CD4-positive, alpha-beta T cell treated with Interleukin-15 for 1 hour (primary cell): ENCODE measurements at places on chromosomes 6 and 20.

- DNase-seq, result no peak
Measured at GRCh38 chr20:9323622-9324021, 190.8 kb upstream of the LAMP5 start.

DNA sequence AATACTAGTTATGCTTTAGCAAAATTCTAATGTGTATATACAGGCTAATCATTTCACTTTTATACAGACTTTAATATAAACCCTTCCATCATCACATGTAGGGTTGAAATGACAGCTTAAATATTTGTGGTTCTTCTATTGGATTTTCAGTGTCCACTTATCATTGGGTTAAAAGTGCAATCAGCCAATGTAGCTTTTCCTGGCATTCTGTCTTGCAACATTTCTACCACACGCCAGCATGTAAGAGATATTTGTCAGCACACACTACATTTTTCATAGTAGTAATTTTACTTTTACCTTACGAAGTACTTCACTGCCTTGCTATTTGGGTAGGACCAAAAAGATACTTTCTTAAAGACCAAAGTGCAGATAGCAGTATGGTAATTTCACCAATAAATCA lies 252.0 kb downstream of the TBX18 start:
- DNase-seq, result no peak

DNA sequence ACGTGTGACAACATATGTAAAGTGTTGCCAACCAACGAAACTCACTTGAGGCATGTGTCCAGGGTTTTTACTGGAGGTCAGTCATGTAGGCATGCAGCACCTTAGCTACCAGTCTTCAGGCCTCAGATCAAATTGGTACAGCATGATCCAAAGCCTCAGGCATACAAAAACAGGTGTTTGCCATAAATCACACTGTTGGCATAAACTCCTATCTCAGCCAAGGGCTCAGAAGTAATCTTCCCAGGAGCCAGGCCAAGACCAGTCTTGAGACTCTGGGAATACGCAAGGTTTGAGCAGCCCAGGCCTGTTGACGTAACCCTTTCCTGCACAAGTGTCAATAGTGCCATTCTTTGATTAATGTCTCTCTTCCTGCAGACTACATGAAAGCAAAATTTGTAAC lies 163.5 kb downstream of the PRL start:
- no peak for DNase-seq

DNA sequence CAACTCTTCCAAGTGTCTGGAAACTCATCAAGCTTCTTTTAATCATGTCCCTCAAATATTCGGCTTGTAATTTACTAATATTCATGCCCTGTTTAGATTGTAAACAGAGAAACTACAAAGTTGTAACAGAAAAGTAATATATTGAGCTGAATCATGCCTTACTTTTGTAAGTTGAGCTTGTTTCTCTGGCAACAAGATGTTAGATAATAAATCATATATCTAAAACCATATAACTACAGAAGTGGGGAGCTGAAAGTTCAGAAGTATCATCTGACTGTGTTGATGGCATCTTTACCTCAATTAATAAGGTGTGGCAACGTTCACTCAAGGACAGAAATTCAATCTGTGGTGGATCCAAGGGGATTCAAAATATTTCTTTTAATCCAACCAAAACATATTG lies 263.9 kb downstream of the PLCB1 start:
- no peak for DNase-seq

DNA sequence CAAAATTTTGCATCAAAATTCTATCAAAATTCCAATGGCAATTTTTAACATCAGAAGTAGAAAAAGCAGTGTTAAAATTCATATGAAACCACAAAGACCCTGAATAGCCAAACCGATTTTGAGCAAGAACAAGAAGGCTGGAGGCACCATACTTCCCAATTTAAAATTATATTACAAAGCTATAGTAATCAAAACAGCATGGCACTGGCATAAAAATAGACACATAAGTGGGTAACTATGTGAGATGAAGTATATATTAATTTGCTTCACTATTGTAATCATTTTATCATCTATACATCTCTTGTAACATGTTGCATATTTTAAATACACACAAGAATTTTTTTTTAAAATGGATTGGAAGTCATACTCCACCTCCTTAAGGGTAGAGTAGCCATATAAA lies 77.4 kb downstream of the PAK5 start:
- no peak for DNase-seq

- DNase-seq, result peak; percentile 19
Measured at GRCh38 chr20:52031563-52032303, 159.8 kb downstream of the ZFP64 start.

- no peak for DNase-seq
Measured at GRCh38 chr6:15981956-15982355, 146.9 kb upstream of the MYLIP start.

- no peak for DNase-seq
Measured at GRCh38 chr6:80438772-80439171, 332.3 kb downstream of the BCKDHB start.

DNA sequence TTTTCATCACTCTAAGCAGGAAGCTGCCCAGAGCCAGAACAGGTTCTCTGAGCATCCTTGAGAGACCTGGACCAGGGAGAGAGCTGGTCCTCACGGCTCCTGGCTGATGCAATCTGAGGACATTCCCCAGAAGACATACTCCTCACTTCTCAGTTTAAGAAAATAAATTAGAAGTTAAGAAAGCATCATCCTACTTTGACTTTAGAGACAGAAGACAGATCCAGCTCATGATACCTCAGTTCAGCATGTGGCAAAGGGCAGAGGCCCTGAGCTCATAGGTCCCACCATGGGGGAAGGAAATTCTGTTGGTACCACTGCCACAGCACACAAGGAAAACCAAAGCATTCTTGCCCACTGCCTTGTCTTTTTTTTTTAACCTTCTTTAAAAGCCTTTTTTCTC lies 378.1 kb upstream of the JARID2 start:
- no peak for DNase-seq

DNA sequence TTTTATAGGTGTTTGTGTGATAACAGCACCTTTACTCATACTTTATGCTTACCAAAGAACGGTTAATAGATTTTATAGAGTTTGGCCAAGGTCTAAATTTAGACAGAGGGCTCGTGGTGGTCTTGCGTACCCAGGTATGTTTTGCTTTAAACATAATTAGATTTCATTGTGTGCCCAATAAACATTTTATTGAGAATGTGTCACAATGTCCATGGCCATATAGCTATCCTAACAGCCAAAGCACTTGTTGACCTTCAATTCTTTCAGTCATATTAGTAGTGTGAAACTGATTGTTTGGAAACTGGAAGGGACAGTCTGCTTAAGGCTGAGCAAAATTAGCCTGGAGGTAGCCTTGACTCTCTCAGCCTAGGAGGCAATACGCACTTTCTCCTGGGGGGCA lies 48.3 kb upstream of the HDGFL1 start:
- no peak for DNase-seq

DNA sequence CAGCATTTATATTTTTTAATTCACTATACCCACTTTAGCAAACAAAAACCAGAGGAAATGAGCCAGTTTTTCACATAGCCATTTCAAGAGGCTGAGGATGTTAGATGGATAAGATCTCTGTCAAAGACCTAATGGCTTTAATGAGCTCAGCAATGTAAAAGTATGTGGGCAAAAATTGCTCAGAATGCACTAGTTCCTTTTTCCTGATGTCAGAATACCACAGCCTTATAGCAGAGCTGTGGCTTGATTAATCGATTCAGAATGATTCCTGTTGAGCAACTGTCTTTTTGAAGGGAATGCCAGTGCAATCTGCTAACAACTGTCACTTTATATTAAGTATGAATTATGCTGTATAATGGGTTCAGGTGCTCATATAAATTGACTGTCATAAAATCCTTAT lies 100.6 kb upstream of the HIVEP1 start:
- no peak for DNase-seq

DNA sequence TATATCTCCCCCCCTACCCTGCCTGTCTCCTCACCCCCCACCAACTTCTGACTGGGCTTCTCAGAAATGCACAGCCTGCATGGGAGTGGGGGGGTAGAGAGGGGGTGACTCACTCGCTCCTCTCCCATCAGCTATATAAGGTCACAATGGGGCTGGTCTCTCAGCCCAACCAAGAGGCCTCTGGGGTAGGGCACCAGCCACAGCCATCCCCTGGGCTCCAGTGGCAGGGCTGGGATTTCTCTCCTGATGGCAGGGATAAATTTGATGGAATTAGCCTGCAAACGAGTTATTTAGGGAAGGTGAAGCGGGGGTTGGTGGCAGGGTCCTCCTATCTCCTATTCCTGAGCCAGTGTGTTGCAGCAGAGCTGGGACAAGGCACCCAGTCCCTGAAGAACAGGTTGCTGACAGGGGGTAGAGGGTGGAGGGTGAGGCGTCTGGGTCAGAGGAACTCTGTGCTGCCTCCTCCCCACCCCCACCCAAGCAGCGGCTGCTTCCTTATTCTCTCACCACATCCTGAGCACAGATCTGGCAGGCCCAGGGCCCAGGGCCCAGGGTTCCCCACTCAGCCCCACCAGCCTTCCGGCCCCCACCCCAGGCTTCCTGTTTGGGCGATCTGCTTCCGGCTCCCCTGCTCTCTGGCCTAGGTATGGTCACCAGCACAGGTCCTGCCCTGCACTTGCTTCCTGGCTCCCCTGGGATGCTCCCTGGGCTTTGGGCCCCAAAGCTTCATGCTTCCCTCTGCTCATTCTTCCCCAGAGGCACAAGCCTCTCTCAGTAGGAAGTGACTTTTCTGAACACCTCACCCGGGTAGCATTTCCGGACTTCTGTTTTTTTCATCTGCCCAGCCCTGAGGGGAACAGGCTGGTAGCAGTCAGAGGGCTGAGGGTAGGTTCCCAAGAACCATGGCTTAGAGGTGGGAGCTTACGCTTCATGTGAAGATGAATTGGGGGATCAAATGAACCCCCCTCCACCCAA lies 4.0 kb downstream of the PPP1R18 start:
- peak; percentile 94 for DNase-seq

DNA sequence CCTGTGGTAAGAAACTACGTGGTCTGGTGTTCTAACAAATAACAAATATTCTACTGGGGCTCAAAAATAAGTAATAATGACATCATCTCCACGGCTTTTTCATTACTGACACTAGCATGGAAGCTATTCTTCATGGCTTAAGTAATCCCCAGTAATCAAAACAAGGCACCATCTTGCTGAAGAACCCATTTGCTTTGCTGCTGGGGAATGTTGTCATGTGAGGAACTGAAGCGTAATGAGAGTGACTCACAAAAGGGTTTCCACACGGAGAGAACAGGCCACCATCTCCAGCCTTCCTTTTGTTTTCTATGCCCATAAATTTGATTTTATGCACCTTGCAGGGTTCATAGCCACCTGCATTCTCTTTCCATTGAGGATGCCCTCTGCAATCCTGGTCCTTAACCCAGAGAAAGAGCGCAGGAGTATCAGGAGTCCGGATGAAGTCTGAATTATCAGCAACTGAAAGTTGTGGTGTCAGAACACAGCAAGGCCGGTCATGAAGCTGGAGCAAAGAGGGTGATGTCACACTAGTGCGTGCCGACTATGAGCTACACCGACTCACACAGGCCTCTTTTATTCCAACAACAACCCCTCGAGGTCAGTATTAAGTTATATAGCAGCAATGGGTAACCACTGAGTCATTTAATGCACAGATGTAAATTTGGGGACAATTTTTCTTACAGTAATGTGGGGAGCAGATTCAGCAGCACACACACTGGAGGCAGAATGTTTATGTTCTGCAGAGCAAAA lies 173.7 kb upstream of the SSTR4 start:
- no peak for DNase-seq

GRCh38 chr6:14513496-14514393 lies 396.2 kb downstream of the CD83 start:
- no peak for DNase-seq

- no peak for DNase-seq
Measured at GRCh38 chr20:44644230-44644617, 7.3 kb downstream of the ADA start.

DNA sequence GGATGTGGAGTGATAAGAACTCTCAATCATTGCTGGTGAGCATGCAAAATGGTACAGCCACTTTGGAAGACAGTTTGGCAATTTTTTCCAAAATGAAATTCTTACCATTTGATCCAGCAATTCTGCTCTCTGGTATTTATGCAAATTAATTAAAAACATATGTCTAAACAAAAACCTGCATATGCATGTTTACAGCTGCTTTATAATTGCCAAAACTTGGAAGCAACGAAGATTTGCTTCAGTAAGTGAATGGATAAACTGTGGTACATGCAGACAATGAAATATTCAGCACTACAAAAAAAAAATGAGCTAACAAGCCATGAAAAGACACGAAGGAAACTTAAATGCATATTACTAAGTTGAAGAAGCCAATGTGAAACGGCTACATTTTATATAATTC lies 55.5 kb upstream of the SMLR1 start:
- no peak for DNase-seq

DNA sequence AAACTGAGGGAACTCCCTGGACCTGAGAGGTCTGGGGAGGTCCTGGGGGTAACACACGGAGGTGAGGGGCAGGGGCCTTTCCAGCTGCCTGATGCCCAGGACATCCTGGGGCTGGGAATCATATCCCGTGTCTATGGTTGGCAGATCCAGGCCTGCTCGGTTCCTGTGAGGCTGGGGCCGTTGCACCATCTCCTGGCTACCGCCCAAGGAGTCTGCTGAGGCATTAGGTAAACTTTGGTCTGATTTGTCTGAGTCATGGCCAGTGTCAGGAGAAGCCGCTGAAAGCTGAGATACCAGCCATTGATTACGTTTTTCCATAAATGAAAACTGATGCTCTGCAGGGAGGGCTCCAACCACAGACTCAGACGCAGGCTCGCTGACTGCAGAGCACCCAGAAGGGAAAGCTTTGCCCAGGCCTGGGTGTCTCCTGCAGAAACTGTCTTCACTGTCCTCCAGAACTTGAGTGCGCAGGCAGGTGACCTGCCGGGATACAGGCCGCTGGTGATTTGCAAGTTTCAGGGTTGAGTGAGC lies 14.2 kb downstream of the TRAF3IP2 start:
- peak; percentile 41 for DNase-seq

- no peak for DNase-seq
Measured at GRCh38 chr6:129235167-129236000, 352.4 kb downstream of the LAMA2 start.

DNA sequence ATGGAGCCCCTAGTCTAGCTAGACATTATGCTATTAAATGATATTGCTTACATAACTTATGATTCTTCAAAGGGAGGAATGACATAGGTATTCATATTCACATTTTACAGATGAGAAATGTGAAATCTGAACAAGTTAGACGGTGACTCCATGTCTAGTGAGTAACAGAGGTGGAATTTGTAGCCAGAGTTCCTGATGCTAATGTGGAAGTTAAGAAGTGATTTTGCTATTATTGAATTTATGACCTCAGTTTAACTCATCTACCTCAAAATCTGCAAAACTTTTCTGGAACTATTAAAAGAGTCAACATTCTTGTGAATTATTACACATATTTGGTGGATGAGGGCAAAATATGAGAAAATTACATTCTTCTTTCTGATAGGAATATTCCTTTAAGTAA lies 347.6 kb upstream of the MMS22L start:
- no peak for DNase-seq
